Esophagus muscularis mucosa (tissue), 4 donors: ENCODE measurements at places on chromosomes 4 and X. TPM values are rescaled to one million over a fixed set of nuclear protein-coding genes. Genes with fewer than 3 reads are reported as not detected.

DNA sequence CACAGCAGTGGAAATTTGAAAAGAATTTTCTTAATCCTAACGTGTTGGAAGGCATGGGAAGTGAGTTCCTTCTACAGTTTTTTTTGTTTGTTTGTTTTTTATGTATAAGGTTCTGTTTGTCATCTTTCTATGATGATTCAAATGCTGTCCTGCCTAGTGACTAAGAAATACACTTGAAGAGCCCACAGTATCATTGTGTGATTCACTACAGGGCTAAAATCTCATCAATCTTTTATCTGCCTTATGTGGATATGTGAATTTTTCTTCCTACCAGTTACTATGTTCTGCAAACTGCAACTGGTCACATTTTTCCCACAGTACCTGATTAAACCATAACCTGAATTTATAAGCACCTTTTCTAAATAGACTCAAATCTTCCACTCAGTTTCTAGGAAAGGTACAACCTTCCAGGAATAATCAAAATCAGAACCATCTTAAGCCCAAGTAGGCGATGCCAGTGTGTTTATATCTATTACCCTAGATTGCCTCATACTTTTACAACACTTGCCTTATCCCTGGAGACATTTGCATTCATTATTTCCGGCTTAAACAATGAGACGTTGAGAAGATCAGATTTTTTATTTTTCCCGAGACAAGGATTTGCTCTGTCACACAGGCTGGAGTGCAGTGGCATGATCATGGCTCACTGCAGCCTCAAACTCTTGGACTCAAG, 214.6 kb upstream of the GALNT7 start:
- no peaks in the 10 kb centered on the region for H3K36me3 ChIP-seq
- no peak for DNase-seq
- no peak overlapping the region for H3K27ac ChIP-seq
- no peaks in the 10 kb centered on the region for H3K27me3 ChIP-seq

DNA sequence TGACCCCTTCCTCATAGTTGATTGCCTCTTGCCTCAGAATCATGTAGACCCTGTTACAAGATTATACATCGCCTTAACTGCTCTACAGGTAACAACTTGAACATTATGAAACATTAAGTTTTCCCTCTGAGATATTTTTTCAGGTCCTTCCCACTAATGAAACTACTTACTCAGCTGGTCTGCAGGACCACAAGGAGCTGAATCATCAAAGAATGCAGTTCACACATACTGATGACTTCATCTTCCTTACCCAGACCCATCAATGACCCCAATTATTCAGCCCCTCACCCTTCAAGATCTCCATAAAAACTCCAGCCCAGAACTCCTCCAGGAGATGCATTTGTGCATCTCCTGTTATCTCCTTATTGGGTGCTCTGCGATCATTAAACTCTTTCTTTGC, 720.9 kb downstream of the RAPGEF2 start:
- H3K27ac ChIP-seq, result no peak overlapping the region
- no peaks in the 10 kb centered on the region for H3K4me1 ChIP-seq
- no peaks in the 10 kb centered on the region for H3K36me3 ChIP-seq
- no peak for DNase-seq
- H3K4me3 ChIP-seq, result no peak overlapping the region

GRCh38 chr4:147833254-147833653, 101.4 kb downstream of the ARHGAP10 start:
- H3K4me3 ChIP-seq, result no peak overlapping the region
- peaks cover 7% of the 10 kb centered on the region for H3K36me3 ChIP-seq
- H3K27me3 ChIP-seq, result no peaks in the 10 kb centered on the region
- H3K4me1 ChIP-seq, result peaks cover 98% of the 10 kb centered on the region
- DNase-seq, result no peak

GRCh38 chr4:79869597-79870237, 203.3 kb downstream of the ANTXR2 start:
- no peak for DNase-seq
- no peaks in the 10 kb centered on the region for H3K36me3 ChIP-seq
- no peaks in the 10 kb centered on the region for H3K4me1 ChIP-seq
- H3K4me3 ChIP-seq, result no peak overlapping the region
- no peaks in the 10 kb centered on the region for H3K27me3 ChIP-seq

DNA sequence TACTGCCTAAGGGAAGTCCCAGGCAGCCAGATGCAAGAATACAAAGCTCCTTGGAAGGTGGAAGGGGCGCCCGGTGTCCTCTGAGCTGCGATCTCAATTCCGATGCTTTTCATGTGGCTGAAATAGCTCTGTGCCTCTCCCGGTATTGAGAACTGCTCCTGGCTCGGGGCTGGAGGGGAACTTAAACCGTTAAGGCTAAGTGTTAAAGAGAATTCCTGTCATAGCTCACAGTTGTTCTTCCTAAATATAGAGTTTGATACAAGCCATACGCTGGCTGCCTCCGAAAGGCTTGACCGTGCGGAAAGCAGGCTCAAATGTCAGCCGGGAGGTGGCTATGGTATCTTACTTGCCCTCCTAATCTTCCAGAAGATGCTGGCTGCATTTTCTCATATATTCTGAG, at the start of gene SMPX:
Gene SMPX, minus strand, starts transcription at position 157 of the 400 bp plus-strand sequence. CDS start 3,826 bp downstream, outside the sequence.
- H3K27ac ChIP-seq, result peak within 1 kb of the TSS; percentile 62
- no peaks in the 10 kb centered on the region for H3K4me1 ChIP-seq
- H3K4me3 ChIP-seq, result peak within 1 kb of the TSS; percentile 47
- no peaks in the 10 kb centered on the region for H3K27me3 ChIP-seq
- no peaks in the 10 kb centered on the region for H3K36me3 ChIP-seq
- no peak for DNase-seq

- H3K27me3 ChIP-seq, result no peaks in the 10 kb centered on the region
- no peaks in the 10 kb centered on the region for H3K36me3 ChIP-seq
- H3K4me1 ChIP-seq, result no peaks in the 10 kb centered on the region
- DNase-seq, result no peak
- no peak overlapping the region for H3K4me3 ChIP-seq
Observed at GRCh38 chr4:36037127-36037526, 207.2 kb downstream of the ARAP2 start.

- DNase-seq, result no peak
- no peaks in the 10 kb centered on the region for H3K4me1 ChIP-seq
- no peak overlapping the region for H3K27ac ChIP-seq
Observed at GRCh38 chr4:69025191-69025998, 70.9 kb upstream of the UGT2B7 start.

Gene AWAT1
- not detected for total RNA-seq

Gene TMSB15C
- total RNA-seq, result 1.1 TPM

Gene SSX3
- not detected for total RNA-seq
